ENCODE measurements at places on chromosomes 16 and 17.

GRCh38 chr17:56832446-56832845 is 1.3 kb downstream of the C17orf67 start:
- DNase-seq, result no peak

GRCh38 chr16:88911136-88911945 is 44.9 kb upstream of the PABPN1L start:
- no peak for DNase-seq

DNA sequence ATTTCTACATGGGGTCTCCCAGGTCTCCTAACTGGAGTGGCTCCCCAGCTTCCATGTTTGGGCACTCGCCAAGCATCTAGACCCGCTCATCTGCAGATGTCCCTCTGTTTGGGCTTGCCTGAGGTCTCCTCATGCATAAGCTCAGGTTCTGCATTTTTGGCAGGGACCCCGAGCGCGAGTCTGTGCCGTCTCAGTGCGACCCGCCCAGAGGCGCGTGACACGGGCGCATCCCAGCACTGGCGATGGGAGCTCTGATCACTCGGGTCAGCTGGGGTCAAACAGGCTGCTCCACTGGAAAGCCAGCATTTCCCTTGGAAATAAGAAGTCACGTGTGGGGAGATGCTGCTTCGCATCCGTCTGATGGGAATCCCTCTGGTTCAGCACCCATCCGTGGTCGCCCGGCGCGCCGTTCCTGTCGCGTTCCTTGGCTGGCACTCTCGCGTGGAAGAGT is 56.9 kb upstream of the FASN start:
- no peak for DNase-seq

GRCh38 chr17:17765359-17766076 is 71.3 kb downstream of the SREBF1 start:
- DNase-seq, result no peak

DNA sequence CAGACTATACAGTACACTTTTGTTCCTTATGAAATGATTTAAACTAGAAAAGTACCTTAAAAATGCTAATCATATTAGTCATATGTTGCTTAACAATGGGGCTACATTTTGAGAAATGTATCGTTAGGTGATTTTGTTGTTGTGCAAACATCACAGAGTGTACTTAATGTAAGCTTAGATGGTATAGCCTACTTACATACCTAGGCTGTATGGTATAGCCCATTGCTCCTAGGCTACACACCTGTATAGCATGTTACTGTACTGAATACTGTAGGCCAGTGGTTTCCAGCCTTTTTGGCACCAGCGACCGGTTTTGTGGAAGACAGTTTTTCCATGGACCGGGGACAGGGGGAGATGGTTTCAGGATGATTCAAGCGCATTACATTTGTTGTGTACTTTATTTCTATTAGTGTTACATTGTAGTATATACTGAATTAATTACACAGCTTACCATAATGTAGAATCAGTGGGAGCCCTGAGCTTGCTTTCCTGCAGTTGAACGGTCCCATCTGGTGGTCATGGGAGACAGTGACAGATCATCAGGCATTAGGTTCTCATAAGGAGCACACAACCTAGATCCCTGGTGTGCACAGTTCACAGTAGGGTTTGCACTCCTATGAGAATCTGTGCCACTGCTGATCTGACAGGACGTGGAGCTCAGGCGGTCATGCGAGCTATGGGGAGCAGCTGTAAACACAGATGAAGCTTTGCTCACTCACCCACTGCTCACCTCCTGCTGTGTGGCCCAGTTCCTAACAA is 35.0 kb upstream of the MRC2 start:
- no peak for DNase-seq

Data from NCI-H2171 (cell line).